ENCODE measurements at places on chromosomes 5 and 9. TPM values are rescaled to one million over a fixed set of nuclear protein-coding genes. Genes with fewer than 3 reads are reported as not detected.

GRCh38 chr5:134609232-134609851 lies 23.3 kb downstream of the SAR1B start:
- no peak for DNase-seq
- no peaks in the 10 kb centered on the region for H3K4me1 ChIP-seq
- no peak overlapping the region for H3K27ac ChIP-seq
- H3K36me3 ChIP-seq, result peaks cover 28% of the 10 kb centered on the region
- H3K27me3 ChIP-seq, result no peaks in the 10 kb centered on the region
- no peak overlapping the region for H3K4me3 ChIP-seq

- H3K4me3 ChIP-seq, result no peak overlapping the region
- H3K27ac ChIP-seq, result no peak overlapping the region
- no peaks in the 10 kb centered on the region for H3K27me3 ChIP-seq
- no peaks in the 10 kb centered on the region for H3K36me3 ChIP-seq
- no peaks in the 10 kb centered on the region for H3K4me1 ChIP-seq
Measured at GRCh38 chr9:69158471-69158870, 15.6 kb upstream of the TJP2 start.

GRCh38 chr5:24196789-24197188 lies 448.0 kb downstream of the CDH10 start:
- H3K27me3 ChIP-seq, result no peaks in the 10 kb centered on the region
- no peak overlapping the region for H3K4me3 ChIP-seq
- H3K27ac ChIP-seq, result no peak overlapping the region
- DNase-seq, result no peak
- no peaks in the 10 kb centered on the region for H3K36me3 ChIP-seq

The HMMR gene
- polyA plus RNA-seq, result 0.58 TPM

DNA sequence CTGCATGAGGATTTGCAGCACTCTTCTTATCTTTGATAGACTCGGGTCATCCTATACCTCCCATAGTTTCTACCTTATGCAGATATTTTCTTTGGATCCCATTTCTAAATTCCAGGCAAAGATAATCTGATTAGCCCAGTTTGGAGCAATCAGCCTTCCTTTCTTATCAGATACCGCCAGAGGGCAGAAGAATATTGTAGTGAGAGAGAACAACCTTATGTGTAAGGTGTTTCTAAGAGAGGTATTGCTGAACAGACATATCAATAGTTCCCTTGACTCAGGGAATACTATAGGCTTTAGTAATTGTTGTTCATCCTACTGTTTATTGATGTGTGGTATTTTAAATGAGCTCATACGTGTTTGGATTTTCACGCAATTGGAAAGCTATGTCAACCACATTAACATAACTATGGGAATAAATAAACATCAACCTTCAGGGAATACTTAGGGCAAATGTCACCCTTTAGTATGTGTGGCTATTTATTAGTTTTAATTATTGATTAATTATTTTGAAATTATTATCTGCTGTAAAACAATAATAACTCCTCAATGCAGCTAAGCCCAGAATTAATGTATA lies 1435.2 kb upstream of the CDH9 start:
- no peak overlapping the region for H3K27ac ChIP-seq
- no peaks in the 10 kb centered on the region for H3K27me3 ChIP-seq
- H3K36me3 ChIP-seq, result no peaks in the 10 kb centered on the region
- H3K4me3 ChIP-seq, result no peak overlapping the region
- DNase-seq, result no peak
- H3K4me1 ChIP-seq, result no peaks in the 10 kb centered on the region

Measured in kidney (tissue), 22 donors.